Muscle of arm (tissue), 14 donors: ENCODE measurements at places on chromosomes 12 and 14. TPM values are rescaled to one million over a fixed set of nuclear protein-coding genes. Genes with fewer than 3 reads are reported as not detected.

IGFBP6 gene
- polyA plus RNA-seq, result 82.9 TPM

ANGEL1 gene
- polyA plus RNA-seq, result 13.5 TPM

CYP27B1 gene
- 0.51 TPM for polyA plus RNA-seq

PTPRO gene
- 1.2 TPM for polyA plus RNA-seq

LMNTD1 gene
- polyA plus RNA-seq, result not detected

WNT1 gene
- polyA plus RNA-seq, result not detected

SPIC gene
- polyA plus RNA-seq, result not detected

MYF5 gene
- polyA plus RNA-seq, result 29.4 TPM

P3H3 gene
- not detected for polyA plus RNA-seq

PKP2 gene
- polyA plus RNA-seq, result 9.5 TPM

ACOT4 gene
- polyA plus RNA-seq, result 0.19 TPM

RD3L gene
- not detected for polyA plus RNA-seq

LRP1 gene
- 123 TPM for polyA plus RNA-seq

RNU4-1 gene
- not detected for polyA plus RNA-seq

FBLN5 gene
- polyA plus RNA-seq, result 85.8 TPM

SIX1 gene
- polyA plus RNA-seq, result 79.8 TPM

NUDT4 gene
- polyA plus RNA-seq, result 70.5 TPM

HHIPL1 gene
- 2.1 TPM for polyA plus RNA-seq

RHEBL1 gene
- polyA plus RNA-seq, result 1.5 TPM

ACRBP gene
- not detected for polyA plus RNA-seq

SLC6A15 gene
- 2.9 TPM for polyA plus RNA-seq

VWF gene
- polyA plus RNA-seq, result 51.7 TPM

SYT1 gene
- polyA plus RNA-seq, result 2.5 TPM

HOXC4 gene
- not detected for polyA plus RNA-seq

CLEC2B gene
- 2.1 TPM for polyA plus RNA-seq

SDSL gene
- polyA plus RNA-seq, result not detected

SMCO2 gene
- polyA plus RNA-seq, result not detected

GALNT16 gene
- 21.3 TPM for polyA plus RNA-seq

CEP128 gene
- 4.8 TPM for polyA plus RNA-seq

AHNAK2 gene
- polyA plus RNA-seq, result 17.1 TPM

CLEC1B gene
- polyA plus RNA-seq, result not detected

MYF6 gene
- 122 TPM for polyA plus RNA-seq

CCDC197 gene
- 0.25 TPM for polyA plus RNA-seq

TAMALIN gene
- 14.9 TPM for polyA plus RNA-seq

POTEG gene
- not detected for polyA plus RNA-seq

FOXN4 gene
- polyA plus RNA-seq, result 0.09 TPM

CISTR gene
- not detected for polyA plus RNA-seq

NRXN3 gene
- polyA plus RNA-seq, result 0.43 TPM

ITPR2 gene
- polyA plus RNA-seq, result 3.5 TPM

TSPAN11 gene
- 22.9 TPM for polyA plus RNA-seq

INSM2 gene
- not detected for polyA plus RNA-seq

PSMD9 gene
- 45.9 TPM for polyA plus RNA-seq

PLEKHG7 gene
- polyA plus RNA-seq, result not detected
